Central memory CD8-positive, alpha-beta T cell (primary cell): ENCODE measurements at places on chromosomes 4 and X.

- no peak overlapping the region for H3K4me3 ChIP-seq
- no peaks in the 10 kb centered on the region for H3K4me1 ChIP-seq
- no peak overlapping the region for H3K27ac ChIP-seq
- no peaks in the 10 kb centered on the region for H3K27me3 ChIP-seq
- DNase-seq = no peak
- no peaks in the 10 kb centered on the region for H3K36me3 ChIP-seq
Measured at GRCh38 chrX:142096253-142096652, 108.8 kb downstream of the MAGEC2 start.

DNA sequence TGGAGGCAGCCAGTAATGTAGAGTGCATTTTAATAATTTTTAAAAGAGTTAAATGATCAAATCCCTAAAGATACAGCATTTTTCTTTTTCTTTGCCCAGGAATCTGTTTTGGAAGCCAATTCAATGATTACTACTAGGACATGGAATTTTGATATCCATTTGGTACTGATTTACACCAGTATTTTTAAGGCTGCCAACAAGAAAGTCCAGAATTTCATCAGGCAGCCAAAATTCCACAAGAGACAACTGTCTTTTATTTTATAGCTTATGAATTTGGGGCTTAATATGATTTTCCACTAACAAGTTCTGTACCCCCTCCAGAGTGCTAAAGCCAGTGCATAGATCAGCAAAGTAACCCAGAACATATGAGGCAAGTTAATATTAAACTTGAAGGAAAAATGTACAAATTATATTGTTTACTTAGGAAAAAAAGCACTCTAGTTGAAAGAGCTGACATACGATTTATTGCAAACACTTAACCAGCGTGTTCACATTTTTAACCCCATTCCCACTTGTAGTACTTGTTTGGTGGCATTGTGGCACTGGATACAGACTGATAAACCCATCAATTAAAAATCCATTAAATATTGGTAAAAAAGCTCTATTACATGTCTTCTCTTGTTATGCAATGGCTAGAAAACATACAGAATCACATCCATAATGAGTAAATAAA lies 259.7 kb downstream of the DCHS2 start:
- no peaks in the 10 kb centered on the region for H3K4me1 ChIP-seq
- no peak for DNase-seq
- H3K4me3 ChIP-seq = no peak overlapping the region

DNA sequence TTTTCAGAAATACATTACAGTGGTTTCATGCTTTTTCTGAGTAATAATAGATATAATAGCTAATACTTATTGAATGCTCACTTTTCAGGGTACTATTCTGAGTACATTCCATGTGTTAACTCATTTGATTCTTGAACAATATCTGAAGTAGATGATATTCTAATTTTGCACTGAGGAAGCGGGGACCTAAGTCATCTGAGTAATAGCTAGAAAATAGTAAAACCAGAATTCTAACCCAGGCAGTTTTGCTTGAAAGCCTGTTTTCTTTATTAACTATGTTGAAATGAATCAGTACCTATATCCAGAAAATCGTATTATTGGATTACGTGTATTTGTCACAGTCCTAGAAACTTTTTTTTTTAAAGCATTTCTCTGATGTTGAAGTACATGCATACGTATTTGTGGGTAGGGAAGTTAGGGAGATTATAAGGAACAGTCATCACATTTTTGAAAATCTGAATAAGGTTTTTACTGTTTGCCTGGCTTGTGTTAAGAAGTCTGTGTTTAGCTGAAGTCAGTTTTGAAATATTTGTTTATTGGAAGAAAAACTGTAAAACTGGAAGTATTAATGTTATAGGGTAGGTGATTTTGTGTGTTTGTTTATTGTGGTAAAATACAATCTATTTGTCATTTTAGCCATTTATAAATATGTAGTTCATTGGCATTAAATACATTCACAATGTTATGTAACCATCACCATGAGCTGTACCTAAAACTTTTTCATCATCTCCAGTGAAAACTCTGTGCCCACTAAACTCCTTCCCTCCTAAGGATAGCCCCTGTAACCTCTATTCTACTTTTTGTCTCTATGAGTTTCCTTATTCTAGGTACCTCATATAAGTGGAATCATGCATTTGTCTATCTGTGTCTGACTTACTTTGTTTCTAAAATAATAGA lies 55.3 kb downstream of the FIP1L1 start:
- H3K4me3 ChIP-seq = no peak overlapping the region
- peaks cover 28% of the 10 kb centered on the region for H3K36me3 ChIP-seq
- H3K27me3 ChIP-seq = no peaks in the 10 kb centered on the region
- peak overlapping the region; percentile 10 for H3K27ac ChIP-seq
- H3K4me1 ChIP-seq = peaks cover 26% of the 10 kb centered on the region

- H3K27ac ChIP-seq = no peak overlapping the region
- no peaks in the 10 kb centered on the region for H3K36me3 ChIP-seq
- peaks cover 21% of the 10 kb centered on the region for H3K4me1 ChIP-seq
- H3K4me3 ChIP-seq = no peak overlapping the region
Measured at GRCh38 chrX:13250826-13251580, 68.8 kb downstream of the ATXN3L start.

- DNase-seq = no peak
- no peak overlapping the region for H3K4me3 ChIP-seq
- no peaks in the 10 kb centered on the region for H3K27me3 ChIP-seq
- H3K36me3 ChIP-seq = no peaks in the 10 kb centered on the region
Measured at GRCh38 chrX:154799556-154800348, 5.5 kb downstream of the MPP1 start.

DNA sequence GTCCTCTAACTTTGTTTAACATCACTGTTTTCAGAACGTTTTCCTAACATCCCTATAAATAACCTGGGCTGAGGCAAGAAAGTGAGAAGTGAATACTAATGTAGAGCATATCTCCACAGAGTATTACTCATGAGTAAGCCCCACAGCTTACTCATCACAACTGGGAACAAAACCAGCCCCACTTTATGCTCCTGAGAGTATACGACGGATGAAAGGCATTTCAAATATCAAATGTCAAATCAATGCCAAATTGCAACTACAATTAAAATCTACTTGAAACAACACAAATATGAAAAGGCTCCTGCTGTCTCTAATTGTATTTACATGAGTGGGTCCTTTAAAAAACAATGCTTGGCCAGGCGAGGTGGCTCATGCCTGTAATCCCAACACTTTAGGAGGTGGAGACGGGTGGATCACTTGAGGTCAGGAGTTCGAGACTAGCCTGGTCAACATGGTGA lies 41.2 kb downstream of the SH3RF1 start:
- H3K36me3 ChIP-seq = no peaks in the 10 kb centered on the region
- no peak overlapping the region for H3K27ac ChIP-seq
- peaks cover 10% of the 10 kb centered on the region for H3K27me3 ChIP-seq
- H3K4me3 ChIP-seq = no peak overlapping the region

DNA sequence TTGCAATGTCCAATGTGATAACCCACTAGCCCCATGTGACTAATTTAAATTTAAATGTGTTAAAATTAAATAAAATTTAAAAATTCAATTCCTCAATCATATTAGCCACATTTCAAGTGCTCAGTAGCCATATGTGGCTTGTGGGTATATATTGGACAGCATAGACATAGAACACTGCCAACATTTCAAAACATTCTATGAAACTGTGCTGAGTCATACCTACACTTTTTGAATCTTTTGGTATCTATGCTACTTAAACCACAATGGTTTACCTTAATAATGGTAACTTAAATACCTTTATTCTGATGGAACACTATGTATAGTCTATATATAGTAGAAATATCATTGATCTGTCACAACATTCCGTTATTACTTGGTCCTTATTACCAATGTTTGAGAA lies 223.4 kb upstream of the ATOH1 start:
- H3K27ac ChIP-seq = no peak overlapping the region
- H3K4me3 ChIP-seq = no peak overlapping the region
- no peaks in the 10 kb centered on the region for H3K36me3 ChIP-seq
- DNase-seq = no peak

DNA sequence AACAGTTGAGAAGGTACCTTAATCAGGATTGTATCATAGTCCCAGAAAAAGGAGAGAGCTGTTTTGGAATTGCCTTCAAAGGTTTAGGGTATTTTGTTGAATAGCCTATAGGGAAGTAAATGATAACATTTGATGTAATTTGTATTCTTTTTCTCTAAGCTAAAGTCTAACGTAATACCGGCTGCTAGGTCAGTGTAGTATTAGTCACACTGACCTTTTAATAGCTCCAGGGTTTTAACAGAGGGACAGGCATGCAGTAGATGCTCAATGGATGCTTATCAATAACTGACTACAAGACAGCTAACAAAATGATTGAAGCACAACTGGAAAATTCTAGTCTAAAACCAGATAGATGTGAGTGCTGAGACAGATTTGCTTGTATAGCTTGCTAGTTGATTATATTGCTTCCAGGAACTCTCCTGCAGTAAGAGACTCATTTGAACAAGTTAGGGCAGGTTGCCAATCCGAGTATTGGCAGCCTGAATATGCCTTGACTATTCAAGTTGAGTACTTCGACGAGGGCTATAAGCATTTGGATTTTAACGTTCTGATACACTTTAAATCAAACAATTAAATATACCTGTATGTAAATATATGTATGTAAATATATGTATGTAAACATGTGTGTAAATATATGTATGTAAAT lies 16.5 kb upstream of the PNPLA4 start:
- H3K36me3 ChIP-seq = peaks cover 2% of the 10 kb centered on the region
- no peak for DNase-seq
- no peaks in the 10 kb centered on the region for H3K4me1 ChIP-seq
- no peak overlapping the region for H3K4me3 ChIP-seq

GRCh38 chr4:157701695-157701994 lies 471.2 kb downstream of the GASK1B start:
- H3K27me3 ChIP-seq = no peaks in the 10 kb centered on the region
- H3K36me3 ChIP-seq = no peaks in the 10 kb centered on the region
- no peaks in the 10 kb centered on the region for H3K4me1 ChIP-seq
- no peak overlapping the region for H3K4me3 ChIP-seq
- no peak for DNase-seq

DNA sequence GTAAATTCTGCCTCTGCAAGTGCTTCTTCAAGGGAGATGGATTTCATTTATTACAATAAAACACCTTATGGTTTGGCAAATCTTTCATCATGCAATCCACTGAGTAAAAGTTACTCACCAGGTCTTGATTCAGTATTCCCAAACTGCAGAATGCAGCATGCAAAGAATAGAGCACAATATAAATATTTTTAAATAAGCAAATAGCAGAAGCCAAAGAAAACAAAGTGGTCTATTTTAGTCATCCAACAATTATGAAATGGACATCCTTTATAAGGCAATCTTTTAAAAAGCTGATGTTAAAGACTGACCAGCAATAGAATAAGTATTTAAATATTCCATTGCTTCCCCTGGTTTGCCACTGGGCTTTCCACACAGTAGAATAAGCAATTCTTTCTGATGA lies 59.5 kb downstream of the SLC39A8 start:
- H3K4me3 ChIP-seq = no peak overlapping the region
- no peaks in the 10 kb centered on the region for H3K4me1 ChIP-seq
- H3K36me3 ChIP-seq = peaks cover 2% of the 10 kb centered on the region
- H3K27ac ChIP-seq = no peak overlapping the region

- H3K27me3 ChIP-seq = no peaks in the 10 kb centered on the region
- H3K4me3 ChIP-seq = no peak overlapping the region
- no peak for DNase-seq
- H3K27ac ChIP-seq = no peak overlapping the region
- no peaks in the 10 kb centered on the region for H3K4me1 ChIP-seq
Measured at GRCh38 chrX:94288325-94288724, 614.3 kb downstream of the FAM133A start.

DNA sequence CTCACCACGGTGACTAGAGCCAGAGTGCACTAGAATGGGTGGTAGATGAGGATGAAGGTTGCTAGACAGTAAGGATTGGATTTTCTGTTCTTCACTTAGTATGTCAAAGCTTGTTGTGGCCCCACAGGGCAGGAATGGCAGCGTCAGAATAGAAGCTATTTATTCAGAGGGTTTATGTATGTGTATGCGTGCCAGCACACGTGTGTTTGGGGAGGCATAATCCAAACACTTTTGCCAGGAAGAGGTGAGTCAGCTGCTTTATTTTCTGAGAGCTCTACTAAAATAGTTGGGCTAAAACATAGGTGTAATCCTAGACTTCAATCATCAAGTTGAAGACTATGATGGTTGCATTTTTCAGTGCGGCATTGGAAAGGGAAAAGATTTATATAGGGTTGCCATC lies 1.2 kb upstream of the MAGEE2 start:
- no peak overlapping the region for H3K4me3 ChIP-seq
- no peaks in the 10 kb centered on the region for H3K4me1 ChIP-seq
- DNase-seq = no peak
- H3K27me3 ChIP-seq = no peaks in the 10 kb centered on the region

- no peaks in the 10 kb centered on the region for H3K4me1 ChIP-seq
- peaks cover 22% of the 10 kb centered on the region for H3K27me3 ChIP-seq
- peaks cover 3% of the 10 kb centered on the region for H3K36me3 ChIP-seq
- no peak overlapping the region for H3K4me3 ChIP-seq
Measured at GRCh38 chr4:183907871-183908683, 3.0 kb downstream of the STOX2 start.
